ENCODE measurements at places on chromosomes 1 and 21.

DNA sequence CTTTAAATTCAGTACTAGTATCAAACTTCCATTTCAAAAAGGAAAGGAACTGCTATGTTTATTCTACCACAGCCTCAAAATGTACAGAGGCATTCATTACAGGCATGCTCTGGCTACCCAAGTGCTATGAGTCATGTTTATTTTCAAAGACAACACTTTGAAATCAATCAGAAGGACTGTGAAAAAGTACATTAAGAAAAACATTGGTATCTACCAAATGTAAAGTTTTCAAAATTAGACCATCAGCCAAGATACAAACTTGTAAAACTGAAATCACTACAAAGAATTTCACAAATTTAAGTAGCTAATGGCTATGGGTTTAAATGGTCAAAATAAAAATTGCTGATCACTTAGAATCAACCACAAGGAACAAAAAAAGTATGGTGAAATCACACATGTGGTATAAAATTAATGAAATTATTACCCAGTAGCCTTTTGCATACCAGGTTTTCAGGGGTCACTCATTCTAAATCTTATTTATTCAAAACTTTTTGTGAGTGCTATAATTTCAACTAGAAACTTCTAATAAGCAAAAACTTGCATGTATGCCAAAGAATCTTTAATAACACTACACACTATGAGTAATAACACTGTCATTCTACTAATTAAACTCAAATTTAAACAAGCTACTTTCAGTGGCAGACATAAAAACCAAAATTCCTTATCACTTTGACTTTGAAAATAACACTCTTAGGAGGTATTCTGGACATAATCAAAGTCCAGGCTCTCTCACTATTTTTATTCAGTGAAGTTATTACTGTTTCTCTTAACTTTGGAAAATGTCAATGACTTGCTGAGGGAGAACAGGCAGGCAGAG lies 49.2 kb downstream of the ENAH start:
- no peak for DNase-seq

DNA sequence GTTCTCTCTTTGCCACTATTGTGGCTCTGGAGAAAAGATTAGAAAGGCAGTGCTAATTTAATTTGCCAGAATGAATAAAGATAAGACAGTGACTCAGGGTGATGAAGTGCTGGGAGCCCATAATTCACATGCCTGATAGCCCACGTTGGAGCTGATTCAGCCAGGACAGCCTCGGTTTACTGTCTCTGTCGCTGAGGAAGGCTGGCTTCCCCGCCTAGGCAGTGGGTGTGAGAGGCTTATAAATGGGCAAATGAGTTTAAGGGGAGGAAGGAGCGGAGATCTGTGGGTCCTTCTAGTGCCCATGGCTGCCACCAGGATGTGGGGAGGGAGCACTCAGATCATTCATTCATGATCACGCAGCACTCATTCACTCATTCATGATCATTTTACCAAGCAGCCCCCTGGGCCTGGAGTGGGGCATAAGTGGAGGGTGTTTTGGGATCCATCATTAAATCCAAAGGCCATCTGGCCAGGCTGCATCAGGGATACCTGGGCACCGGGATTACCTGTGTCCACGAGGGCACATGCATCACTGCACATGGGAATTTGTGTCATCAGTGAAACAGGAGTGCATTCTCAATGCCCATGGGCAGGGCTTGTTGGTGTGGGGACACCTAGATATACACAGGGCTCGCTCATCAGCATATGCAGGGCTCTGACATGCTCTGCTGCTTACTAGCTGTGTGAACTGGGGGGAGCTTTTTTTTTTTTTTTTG lies 315.4 kb downstream of the MATN1 start:
- no peak for DNase-seq

DNA sequence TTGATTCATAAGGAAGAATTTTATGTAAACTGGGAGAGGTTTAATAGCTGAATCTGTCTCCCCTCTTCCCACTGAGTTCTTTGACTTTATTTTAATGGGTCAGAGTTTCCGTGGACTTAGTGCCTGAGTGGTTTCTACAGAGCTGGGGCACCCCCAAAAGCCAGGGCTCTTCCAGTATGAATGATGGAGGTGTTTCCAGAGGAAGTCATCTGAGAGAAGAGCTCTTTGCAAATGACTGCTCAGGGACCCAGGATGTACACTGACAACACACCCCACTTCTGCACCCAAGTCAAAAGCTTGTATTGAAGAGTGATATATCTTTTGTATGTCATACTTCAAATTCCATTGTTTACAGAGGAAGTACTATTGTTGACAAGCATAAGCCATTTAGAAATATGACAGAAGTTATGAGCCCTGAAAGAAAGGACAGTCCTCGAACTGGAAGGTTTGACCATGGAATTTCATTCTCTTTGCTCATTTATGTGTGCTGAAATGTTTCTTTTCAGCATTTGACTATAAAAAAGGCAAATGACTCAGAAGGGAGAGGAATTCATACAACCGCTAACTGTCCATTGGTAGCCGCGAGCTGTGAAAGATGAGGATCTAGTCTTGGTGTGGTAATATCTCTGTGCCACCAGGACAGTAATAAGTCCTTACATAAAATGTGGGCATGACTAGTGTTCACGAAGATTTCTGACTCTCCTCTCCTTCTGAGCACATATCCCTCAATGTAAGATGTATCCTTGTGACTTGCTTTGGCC lies 25.4 kb upstream of the LMX1A start:
- no peak for DNase-seq

DNA sequence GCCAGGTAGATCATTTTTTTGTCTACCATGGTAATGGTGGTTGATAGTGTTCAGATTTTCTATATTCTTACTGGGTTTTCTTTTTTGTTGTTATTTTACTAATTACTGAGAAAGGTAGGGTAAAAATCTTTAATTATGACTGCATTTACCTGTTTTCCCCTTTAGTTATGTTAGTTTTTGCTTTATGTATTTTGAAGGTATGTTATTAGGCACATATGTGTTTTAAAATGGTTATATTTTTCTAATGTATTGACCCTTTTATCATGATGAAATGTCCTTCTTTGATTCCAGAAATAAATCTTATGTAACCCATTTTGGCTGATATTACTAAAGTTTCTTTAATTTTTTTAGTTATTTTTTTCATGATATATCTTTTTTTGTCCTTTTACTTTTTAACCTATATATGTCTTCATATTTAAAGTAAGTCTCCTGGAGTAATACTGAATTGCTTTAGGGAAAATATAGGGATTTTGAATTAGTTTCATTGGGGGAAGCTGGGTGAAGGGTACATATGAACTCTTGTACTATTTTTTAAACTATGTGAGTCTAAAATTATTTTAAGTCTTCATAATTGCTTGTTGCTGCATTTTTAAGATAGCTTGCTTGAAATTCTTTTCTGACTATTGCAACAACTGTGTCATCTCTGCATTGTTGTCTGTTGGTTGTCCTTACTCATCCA lies 22.4 kb downstream of the SLC35A3 start:
- DNase-seq = no peak

GRCh38 chr21:46552865-46553379 lies 52.0 kb downstream of the S100B start:
- no peak for DNase-seq
